ENCODE measurements at places on chromosomes 13 and 19.

DNA sequence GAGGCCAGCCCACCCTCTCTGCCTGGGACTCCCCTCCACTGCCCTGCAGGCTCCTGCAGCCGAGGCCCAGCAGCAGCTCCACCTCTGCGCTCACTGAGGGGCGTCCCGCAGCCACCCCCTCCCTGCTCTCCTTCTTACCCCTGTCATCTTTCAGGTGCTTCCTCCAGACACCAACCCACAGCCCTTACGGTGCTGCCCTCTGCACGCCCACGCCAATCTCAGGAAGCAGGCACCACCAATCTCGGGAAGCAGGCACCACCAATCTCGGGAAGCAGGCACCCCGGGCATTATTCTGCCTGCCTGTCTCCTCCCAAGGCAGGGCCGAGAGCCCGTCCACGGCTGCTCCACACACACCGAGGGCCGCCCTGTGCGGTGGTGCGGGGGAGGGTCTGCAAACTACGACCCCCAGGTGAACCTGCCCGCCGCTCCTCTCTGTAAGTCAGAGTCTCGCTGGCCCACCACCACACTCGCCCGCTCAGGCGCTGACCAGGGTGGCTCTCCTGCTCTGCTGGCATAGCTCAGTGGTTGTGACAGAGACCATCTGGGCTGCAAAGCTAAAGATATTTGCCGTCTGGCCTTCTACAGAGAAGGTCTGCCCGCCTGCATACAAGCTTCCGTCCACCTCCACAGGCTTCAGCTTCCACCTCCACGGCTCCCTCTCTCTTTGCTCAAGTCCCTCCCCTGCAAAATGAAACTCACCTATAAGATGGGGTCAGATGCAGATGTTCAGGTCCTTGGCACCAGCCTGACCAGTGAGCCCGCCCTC, 2.9 kb downstream of the LSM7 start:
- no peak for DNase-seq

DNA sequence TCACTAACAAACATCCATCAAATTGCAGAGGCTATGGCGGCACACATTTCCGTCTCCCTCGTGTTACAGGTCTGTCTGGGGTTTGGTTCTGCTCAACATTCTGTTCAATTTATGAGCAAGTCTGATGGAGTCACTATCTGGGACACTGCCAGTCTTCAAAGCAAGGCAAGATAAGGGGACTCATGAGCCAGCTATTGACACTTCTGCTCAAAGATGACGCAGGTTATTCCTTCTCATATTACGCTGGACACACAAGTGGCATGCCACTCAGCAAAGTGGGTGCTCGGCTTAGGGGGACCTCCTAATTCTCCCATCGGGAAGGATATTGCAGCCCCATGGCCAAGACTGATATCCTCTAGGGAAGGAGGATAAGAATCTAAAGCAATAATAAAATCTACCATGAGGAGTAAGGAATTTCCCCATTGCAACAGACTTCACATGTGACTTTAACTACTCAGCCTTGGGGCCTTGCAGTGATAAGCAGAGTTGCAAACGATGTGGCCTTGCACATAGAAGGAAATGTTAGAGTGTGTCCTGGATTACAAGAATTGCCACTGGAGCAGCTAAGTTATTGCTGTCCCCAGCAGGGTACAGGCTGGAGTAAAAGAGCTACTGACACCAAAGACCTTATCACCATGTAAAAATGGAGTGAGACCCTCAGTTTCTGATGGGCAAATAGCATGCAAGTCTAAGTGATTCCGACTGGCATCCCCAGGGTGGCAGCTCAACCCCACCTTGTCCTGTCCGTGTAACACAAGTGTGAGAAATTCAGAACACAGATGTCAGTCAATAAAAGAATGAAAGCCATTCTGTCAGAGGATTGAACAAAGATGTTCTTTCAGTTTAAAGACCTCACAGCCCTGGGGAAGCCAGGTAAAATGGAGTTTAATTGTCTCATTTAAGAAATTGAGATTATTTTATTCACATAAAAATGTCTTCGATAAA, 306.1 kb downstream of the IRS2 start:
- no peak for DNase-seq

DNA sequence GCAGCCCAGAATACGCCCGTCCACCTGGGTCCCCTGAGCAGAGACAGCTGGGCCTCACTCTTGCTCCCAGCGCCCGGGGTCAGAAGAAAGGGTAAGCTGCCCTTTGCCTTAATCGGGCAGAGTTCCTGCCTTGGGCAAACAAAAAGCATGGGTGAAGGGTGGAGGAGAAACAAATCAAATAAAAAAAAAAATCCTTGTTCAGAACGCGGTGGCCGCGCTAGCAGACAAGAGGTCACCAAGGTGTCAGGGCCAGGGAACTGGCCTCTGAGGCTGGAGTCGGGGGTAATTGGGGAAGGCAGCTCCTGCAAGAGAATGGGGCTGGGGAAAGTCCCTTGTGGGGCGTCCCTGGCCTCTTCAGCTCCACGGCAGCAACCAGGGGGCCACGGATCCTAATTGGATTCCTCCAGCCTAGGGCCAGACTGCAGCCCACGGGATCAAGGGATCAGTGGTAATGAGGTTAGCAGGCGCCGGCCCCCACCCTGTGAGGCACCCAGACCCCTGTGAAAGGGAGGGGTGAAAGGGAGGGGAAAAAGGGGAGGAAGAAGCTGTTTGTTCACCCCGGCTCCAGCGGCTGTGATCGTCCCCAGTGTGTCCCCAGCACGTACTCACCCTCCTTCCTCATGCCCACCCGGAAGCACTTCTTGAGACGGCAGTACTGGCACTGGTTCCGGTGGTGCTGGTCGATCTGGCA, 5.5 kb downstream of the NR2F6 start:
- no peak for DNase-seq

- no peak for DNase-seq
These were observed 199.4 kb downstream of the USP12 start for GRCh38 chr13:26971990-26972887.

- peak; percentile 15 for DNase-seq
These were observed 603 bp downstream of the TM9SF2 start for GRCh38 chr13:99501848-99502301.

GRCh38 chr13:27489456-27489855, 39.1 kb upstream of the MTIF3 start:
- DNase-seq: no peak

- no peak for DNase-seq
These were observed 465.0 kb downstream of the DCT start for GRCh38 chr13:94014461-94014860.

GRCh38 chr19:3275583-3276340, 51.3 kb downstream of the CELF5 start:
- peak; percentile 93 for DNase-seq

Data from activated T-cell treated with anti-CD3 and anti-CD28 coated beads, Interleukin-2, amount 50 U/mL, for 4 hours (primary cell).